ENCODE measurements at places on chromosomes 6 and 20. TPM values are rescaled to one million over a fixed set of nuclear protein-coding genes. Genes with fewer than 3 reads are reported as not detected.

Gene PGK2
- polyA plus RNA-seq: not detected

Gene MUC21
- 0.27 TPM for polyA plus RNA-seq

Gene SHLD1
- polyA plus RNA-seq: 16.4 TPM

Gene BPIFB1
- 0.55 TPM for polyA plus RNA-seq

Gene OR12D3
- polyA plus RNA-seq: not detected

Gene METTL24
- polyA plus RNA-seq: 0.50 TPM

Gene KCNQ5
- 1.0 TPM for polyA plus RNA-seq

Gene FOXA2
- 0.02 TPM for polyA plus RNA-seq

Gene CLDN20
- not detected for polyA plus RNA-seq

GRCh38 chr20:58312836-58313235 is 3.3 kb downstream of the RAB22A start:
- DNase-seq: no peak

GRCh38 chr6:84249724-84250123 is 22.3 kb upstream of the CEP162 start:
- DNase-seq: no peak

- DNase-seq: no peak
These were observed 431.9 kb upstream of the GJE1 start for GRCh38 chr6:141700819-141701218.

DNA sequence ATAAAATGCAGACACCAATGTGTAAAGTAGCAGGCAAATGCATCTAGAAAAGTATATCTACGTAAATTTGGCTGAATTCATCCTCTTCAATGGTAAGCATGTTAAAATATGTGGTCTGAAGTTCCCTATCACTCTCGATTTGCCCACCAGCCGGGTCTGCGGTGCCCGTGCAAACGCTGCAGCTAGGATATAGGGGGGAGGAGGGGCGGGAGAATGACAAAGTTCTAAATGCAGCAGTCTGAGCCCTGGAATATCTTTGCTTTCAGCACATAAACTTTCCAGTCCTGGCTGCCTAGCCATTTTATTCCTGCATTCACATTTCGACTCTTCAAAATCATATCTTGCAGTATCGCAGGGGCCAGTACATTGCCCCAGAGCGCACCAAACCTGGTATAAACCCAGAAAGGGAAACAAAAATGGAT is 708 bp downstream of the NRN1 start:
- DNase-seq: no peak

GRCh38 chr6:68339488-68340131 is 295.5 kb upstream of the ADGRB3 start:
- no peak for DNase-seq

DNA sequence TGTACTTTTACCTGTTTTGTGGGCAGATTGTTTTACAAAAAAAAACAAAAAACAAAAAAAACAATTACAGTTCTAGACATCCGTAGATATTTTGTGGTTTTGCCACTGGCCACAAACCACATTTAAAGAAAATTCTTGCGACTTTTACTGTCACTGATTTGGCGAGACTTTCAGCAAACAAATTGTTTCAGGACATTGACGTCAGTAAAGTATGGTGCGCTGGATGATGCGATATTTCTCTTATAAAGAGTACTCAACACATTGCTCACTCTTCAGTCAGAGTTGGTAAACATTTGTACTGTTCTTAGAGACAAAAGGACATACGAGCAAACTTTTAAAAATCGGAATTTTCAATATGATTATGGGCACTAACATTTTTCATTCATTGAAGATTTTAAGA is 229.8 kb downstream of the HAO1 start:
- DNase-seq: no peak

DNA sequence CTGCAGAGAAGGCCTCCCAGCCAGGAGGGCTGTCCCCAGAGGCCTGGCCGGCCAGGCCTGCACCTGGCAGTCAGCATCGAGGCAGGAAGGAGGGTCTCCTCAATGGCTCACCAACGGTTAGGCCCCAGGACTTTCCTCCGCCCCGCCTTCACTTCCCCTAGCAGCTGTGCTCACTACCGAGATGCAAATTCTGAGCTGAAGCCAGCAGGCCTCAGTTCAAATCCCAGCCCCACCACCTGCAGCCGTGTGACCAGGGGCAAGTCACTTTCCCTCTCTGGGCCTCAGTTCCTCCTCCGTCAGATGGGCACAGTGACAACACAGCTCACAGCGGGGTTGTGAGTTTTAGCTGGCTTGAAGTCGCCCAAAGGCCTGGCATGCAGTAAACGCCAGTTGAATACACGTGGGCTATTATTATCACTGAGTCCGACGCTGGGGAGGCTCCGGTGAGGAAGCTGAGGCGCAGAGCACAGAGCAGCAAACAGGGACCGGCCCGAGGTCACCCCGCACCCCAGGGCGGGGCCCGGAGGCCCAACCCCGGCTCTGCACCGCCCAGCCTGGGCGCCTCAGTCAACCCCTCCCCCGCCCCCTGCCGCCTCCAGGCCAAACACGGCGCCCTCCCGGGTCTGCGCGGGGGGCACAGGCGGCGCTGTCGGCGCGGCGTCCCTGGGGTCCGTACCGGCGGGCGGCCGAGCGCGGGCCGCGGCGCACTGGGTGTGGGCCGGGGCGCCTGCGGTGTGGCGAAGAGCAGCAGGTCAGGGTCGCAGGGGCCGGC is 671 bp downstream of the E2F1 start:
- DNase-seq: no peak

DNA sequence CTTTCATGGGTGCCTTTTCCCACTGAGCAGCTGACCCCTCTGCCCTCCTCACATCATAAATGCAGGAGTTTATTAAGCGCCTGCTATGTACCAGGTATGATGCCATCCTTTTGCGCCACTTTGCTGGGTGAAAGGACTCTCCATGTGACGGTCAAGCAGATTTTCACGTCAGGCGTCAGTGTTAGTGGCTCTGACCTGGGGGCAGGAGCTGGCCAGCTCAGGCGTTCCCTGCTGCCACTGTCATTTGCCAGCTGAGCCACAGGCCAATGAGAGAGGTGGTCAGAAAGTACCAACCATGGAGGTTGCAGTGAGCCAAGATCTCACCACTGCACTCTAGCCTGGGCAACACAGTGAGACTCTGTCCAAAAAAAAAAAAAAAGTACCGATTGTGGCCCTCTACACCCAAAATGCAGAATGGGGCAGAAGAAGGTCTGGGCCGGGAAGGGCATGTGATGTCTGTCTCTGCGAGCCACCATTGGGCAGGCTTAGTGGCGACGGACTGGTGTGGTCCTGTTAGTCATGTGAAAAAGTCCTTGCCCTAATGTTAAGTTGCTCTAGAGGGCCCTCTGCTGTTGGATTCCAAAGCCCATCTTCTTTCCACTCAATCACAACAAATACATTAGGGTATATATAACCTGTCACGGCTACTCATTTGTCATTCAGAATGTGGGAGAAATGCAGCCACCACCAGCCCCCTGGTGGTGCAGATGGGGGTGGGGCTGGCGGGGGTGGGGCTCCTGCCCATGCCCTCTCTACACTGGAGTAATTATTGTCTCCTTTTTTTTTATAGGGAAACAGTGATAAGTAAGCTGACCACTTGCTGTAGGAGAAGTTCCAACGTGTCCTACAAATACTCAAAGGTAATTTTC is 18.4 kb upstream of the SLC22A1 start:
- peak; percentile 4 for DNase-seq

- no peak for DNase-seq
These were observed 265.4 kb upstream of the SUPT3H start for GRCh38 chr6:45643126-45643525.

DNA sequence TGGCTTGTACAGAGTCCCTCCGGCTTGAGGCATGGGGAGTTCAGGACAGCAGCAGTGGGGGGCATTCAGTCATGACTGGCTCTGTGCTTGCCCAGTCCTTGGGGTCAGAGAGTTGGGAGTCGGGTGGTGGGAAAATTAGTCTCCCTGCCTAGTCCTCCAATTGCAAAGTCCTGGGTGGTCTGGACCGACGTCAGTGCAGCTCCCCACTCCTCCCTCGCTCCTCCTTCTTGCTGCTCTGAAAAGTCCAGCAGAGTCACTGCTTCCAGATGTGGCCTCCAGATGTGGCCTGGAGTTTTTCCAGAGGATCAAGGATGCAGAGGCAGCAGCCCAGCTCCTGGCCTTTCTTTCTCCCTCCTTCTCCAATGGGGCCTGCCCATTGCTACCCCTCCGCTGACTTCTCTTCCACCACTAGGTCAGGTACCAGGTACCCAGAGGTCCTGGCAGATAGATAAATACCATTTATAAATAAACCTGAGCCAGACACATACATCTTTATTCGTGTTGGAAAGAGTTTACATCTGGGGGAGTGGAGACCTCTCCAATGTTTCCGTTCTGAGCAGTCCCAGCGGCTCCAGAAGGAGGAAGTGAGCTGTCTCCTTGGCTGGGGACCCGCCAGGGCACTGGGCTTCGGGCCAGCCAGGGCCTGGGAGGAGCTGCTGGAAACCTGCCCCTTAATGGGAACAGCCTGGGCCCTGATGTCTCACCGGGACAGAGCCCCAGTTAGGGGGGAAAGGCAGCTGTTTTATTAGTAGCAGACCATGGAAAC is 49.0 kb upstream of the RNF24 start:
- no peak for DNase-seq

GRCh38 chr6:73314577-73315492 is 39.2 kb downstream of the DPPA5 start:
- no peak for DNase-seq

- no peak for DNase-seq
These were observed 255.3 kb upstream of the POU3F2 start for GRCh38 chr6:98579079-98579478.

- DNase-seq: peak; percentile 26
These were observed 9.1 kb downstream of the VTA1 start for GRCh38 chr6:142155895-142156757.

- DNase-seq: no peak
These were observed 76.2 kb downstream of the SMOC2 start for GRCh38 chr6:168516944-168517741.

GRCh38 chr20:37161830-37162549 is 17.1 kb upstream of the RPN2 start:
- DNase-seq: no peak

DNA sequence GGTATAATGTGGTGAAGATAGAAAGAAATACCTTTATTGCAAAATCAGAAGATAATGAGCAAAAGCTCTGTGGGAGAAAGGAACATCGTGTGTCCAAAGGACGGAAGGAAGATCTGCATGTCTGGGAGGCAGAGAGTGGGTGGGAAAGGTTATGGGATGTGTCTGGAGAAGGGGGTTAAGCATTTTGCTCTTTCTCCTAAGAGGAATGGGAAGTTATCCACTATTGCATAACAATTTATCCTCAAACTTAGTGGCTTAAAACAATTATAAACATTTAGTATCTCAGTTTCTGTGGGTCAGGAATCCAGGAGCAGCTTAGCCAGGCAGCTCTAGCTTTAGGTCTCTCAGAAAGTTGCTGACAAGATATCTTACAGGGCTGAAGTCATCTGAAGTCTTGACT is 229.1 kb upstream of the CITED2 start:
- DNase-seq: no peak

DNA sequence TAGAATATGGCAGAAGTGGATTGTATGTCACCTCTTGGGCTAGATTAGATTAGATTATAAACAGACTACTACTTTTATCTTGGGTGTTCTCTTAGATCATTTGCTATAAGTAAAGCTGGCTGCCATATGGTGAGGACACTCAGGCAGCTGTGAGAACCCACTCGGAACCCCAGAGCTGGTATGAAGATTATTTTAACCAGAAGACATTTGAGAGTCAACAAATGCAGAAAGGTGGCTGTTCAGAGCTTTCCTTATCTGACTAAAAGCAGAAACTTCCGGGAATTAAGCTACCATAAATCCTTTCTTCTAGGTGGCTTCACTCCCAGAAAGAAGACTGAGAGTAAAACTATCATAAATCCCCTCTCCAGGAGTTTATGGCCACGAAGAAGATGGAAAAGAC is 91.9 kb downstream of the RNGTT start:
- no peak for DNase-seq

DNA sequence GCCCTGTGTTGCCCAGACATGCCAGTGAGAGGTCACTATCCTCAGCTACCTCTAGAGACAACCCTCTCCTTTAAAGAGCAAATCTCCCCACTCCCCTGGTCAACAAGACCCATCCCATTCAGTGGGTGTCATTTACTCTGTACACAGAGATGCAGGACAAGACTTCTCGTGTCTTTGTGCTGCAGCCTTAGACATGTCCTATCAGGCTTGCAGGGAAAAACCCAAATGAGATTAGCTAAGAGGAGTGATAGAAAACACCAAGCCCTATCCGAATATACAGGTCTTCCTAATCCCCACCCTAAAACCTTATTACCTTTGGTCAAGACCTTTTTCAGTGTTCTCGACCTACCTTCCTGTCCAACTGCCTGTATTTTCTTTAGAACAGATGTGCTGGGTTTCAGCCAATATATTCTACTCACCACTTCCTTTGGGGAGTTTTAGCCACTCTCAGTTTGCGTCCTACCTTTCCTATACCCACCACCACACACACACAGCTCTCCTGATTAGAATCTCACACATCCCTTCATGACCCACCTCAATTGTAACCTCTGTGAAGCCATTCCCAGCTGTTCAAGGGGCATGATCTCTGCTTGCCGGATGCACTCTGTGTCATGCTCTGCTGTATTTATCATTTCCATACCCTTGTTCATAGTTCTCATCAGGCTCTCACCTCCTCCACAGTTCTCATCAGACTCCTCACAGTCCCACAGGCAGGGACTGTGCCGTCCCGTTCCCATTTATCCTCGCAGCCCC is 39.7 kb downstream of the TRAM2 start:
- no peak for DNase-seq

Measured in thymus (tissue), 14 donors.